ENCODE measurements at places on chromosomes 16 and 17.

DNA sequence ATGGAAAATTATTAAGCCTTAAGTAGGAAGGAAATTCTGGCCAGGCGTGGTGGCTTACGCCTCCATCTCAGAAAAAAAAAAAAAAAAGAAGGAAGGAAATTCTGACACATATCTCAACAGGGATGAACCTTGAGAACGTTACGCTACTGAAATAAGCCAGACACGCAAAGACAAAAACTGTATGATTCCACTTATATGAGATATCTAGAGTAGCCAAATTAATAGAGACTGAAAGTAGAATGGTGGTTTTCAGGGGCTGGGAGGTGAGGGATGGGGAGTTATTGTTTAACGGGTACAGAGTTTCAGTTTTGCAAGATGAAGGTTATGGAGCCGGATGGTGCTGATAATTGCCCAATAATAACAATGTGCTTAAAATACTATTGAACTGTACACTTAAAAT is 16.2 kb upstream of the HNF1B start:
- DNase-seq = peak; percentile 80

DNA sequence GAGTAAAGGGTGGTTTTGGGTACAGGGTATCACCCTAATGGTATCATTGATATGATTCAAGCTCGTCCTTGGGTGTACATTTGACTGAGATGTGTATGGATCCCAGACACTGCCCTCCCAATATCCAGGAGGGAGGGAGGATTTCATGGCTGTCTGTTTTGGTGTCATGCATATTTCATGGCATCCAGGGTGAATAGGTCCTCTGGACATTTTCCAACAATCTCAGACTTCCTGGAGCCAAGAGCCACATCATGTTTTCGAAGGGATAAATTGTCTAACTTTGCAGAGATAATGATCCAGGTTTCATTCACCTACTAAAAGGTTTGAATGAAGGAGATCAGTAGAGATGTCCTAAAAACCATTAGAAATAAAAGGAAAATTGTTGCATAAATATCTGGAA is 431.9 kb downstream of the SHISA9 start:
- DNase-seq = no peak

GRCh38 chr16:7992616-7993015 is 597.7 kb downstream of the TMEM114 start:
- no peak for DNase-seq

DNA sequence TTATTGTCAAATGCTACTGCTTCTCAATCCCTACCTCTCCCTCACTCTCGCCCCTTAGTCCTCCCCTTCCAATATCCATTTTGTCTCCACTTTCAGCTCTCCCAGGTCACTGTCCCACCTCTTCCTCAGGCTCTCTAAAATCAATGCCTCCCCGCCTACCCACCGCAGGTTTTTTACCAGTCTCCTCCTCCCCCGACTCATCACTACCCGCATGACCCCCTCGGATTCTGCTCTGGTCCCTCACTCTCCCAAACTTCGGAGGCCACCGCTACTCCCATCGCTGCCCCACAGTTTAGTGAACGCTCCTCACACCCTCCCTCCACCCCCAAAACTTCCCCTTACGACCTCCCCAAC is 513 bp downstream of the CRLF3 start:
- DNase-seq = peak; percentile 15

GRCh38 chr17:57143361-57143760 is 58.3 kb downstream of the AKAP1 start:
- no peak for DNase-seq

DNA sequence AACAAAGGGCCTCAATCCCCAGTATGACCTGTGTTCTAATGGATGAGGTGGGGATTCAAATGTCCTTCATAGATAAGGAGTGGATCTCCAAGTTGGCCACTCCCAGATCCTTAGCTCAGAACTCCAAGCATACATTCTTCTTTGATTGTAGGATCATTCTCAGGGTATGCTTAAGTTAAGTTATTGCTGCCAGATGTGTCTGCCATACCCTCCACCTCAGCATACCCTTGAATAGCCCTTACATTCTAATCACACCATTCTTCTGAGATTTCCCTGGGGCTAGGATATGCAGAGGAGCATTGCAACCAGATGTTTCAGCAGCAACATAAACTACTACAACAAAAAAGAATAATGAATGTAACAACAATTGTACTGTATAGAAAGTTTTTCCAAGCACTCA is 1.6 kb upstream of the KRTAP2-4 start:
- DNase-seq = no peak

DNA sequence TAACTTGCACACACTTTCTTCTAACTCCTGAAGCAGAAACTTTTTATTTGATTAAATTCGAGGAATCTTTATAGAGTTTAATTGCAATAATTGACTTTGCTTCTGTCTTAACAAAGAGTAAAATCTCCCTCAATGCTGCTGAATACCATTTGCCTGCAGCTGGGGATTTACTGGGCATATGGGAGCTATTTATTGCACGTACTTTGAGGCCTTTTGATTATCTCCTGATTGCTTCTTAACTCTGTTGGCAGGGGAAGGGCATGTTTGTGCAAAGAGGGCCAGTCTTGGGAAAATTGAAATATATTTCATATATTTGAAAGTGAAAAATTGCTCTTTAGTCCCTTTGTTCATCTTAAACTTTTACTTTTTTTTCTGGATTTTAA is 156.8 kb upstream of the CHMP6 start:
- DNase-seq = no peak

DNA sequence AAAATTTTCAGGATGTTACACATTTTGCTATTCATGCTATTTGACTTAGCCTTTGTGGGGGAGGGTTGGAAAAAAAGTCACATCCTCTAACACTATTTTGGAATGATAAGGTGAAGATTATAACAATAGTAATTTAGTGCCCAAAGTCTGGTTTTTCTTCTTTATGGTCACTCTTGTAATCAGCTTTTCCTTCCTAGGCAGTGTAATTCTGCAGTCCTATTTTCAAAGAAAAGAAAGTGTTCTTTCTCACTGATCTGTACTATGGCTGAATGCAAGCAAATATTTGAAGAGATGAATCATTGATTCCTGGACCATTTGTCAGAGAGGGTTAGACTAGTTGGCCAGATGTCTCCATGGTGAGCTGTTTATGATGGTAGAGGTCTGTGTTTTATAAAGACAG is 8.4 kb downstream of the RSPRY1 start:
- DNase-seq = no peak

DNA sequence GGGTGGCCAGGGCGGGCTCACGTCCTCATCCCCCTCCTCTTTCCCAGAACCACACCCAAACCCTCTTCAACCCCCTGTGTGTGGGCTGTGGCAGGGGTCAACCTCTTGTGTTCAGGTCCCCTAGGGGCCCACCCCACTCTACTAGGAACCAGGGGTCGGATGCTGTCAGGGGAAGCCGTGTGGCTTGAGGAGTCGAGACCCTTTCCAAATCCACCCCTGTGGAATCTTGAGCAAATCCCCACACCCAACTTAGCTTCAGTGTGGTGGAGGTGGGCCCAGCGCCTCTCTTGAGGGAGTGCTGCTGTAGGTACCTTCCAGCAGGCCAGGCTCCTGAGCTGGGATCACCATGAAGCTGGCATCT is 121.5 kb downstream of the MRM1 start:
- no peak for DNase-seq

GRCh38 chr17:64399071-64399766 is 8.6 kb upstream of the PECAM1 start:
- DNase-seq = no peak

DNA sequence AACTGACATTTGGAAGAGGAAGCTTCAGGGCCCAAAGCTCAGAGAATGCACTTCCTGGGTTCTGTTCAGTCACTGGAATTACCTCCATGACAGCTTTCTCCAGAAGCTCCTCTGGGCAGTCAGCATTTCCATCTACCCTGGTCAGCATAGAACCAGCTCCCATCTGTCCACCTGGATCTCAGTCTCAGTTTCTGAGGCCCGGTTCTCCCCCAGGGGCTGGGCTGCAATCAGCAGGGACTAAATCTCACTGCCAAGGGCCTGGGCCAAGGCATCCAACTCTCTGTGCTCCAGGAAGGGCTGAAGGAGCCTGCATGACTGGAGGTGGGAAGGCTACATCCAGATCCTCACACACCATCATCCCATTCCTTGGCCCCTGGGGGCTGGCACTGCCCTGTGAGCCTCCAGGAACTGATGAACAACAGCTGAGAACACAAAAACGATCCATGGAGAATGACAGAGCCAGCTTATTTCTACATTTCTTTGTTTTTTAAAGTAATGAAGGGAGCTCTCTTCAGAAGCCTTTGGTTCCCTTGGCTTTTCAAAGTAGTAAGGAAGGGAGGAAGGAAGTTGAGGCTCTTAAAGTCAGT is 66.3 kb upstream of the MRTFB start:
- DNase-seq = peak; percentile 27

DNA sequence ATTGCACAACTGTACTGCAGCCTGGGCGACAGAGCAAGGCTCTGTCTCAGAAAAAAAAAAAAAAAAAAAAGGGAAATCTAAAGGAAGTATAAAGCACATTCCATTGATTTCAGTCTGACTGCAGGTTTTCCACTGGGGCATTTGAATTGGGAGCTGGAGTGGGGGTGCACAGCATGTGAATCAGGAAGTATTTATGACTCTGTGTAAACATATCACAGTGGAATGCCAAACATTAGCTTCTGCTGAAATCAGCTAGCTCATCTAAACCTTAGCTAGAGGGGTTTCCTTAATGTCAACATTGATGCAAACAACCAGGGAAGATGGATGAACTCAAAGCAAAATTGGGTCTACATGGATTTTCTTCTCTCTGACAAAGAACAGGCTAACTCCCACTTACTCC is 641.0 kb upstream of the EEF2KMT start:
- no peak for DNase-seq

DNA sequence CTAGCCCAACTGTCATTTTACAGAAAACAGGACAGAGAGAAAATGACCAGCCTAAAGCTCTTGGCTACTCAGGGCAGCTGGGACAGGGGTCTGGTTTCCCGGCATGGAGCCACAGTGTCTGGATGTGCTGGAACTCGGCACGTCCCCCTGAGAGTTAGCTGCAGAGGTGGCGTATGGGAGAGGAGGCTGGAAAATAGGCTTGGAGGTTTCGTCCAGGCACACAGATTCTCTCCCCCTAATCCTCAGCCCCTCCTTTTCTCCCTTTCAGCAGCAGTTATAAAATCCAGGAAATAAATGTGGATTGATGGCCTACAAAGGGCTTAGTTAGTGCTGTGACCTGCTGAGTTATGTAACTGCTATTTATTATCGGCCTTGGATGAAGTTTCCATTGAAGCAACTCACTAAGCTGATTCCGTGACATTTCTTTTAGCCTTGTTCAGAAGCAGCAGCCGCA is 89.5 kb upstream of the TOB1 start:
- no peak for DNase-seq

- DNase-seq = no peak
These were observed 27.8 kb downstream of the POLR3E start for GRCh38 chr16:22324787-22325597.
